ENCODE measurements at places on chromosomes 1 and 21. TPM values are rescaled to one million over a fixed set of nuclear protein-coding genes. Genes with fewer than 3 reads are reported as not detected.
A peak's percentile ranks its signal among the peaks of the same experiment; 100 is the strongest.

PRRX1 gene
- not detected for total RNA-seq

- H3K27me3 ChIP-seq, result peaks cover 12% of the 10 kb centered on the region
- no peaks in the 10 kb centered on the region for H3K4me1 ChIP-seq
- H3K4me3 ChIP-seq, result no peak overlapping the region
Measured at GRCh38 chr1:34906222-34906621, 23.2 kb downstream of the DLGAP3 start.

DNA sequence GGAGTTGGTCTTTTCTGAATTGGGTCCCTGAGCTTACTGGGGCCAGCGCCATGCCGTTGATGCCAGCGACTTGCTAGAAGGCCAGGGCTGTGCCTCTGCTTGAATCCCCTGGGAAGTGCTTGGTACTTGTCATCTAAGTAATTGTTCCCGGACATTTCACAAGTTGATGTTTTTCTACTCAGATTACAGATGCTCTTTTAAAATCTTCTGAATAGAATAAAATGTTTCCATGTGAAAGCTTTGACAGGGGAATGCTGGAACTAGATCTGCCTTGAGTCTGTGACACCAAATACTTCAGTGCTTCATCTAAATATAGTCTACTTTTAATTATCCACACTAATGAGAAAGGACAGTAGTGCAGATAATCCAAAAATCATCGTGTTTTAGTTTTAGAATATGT, 38.3 kb downstream of the PTGFRN start:
- no peaks in the 10 kb centered on the region for H3K36me3 ChIP-seq
- no peak for DNase-seq
- H3K4me1 ChIP-seq, result peaks cover 6% of the 10 kb centered on the region
- H3K4me3 ChIP-seq, result no peak overlapping the region
- no peak overlapping the region for H3K27ac ChIP-seq
- no peaks in the 10 kb centered on the region for H3K27me3 ChIP-seq

- peak overlapping the region; percentile 61 for H3K4me3 ChIP-seq
- H3K4me1 ChIP-seq, result peaks cover 82% of the 10 kb centered on the region
- peak; percentile 81 for DNase-seq
- no peaks in the 10 kb centered on the region for H3K27me3 ChIP-seq
- peaks cover 42% of the 10 kb centered on the region for H3K36me3 ChIP-seq
- peak overlapping the region; percentile 92 for H3K27ac ChIP-seq
Measured at GRCh38 chr1:198681831-198682759, 43.3 kb downstream of the PTPRC start.

B3GALT5 gene
- total RNA-seq, result not detected

GRCh38 chr1:159121526-159121925, 45.0 kb upstream of the AIM2 start:
- H3K4me3 ChIP-seq, result no peak overlapping the region
- DNase-seq, result no peak
- H3K36me3 ChIP-seq, result no peaks in the 10 kb centered on the region
- no peak overlapping the region for H3K27ac ChIP-seq
- peaks cover 3% of the 10 kb centered on the region for H3K4me1 ChIP-seq
- peaks cover 27% of the 10 kb centered on the region for H3K27me3 ChIP-seq

MR1 gene
- total RNA-seq, result 15.5 TPM

DNA sequence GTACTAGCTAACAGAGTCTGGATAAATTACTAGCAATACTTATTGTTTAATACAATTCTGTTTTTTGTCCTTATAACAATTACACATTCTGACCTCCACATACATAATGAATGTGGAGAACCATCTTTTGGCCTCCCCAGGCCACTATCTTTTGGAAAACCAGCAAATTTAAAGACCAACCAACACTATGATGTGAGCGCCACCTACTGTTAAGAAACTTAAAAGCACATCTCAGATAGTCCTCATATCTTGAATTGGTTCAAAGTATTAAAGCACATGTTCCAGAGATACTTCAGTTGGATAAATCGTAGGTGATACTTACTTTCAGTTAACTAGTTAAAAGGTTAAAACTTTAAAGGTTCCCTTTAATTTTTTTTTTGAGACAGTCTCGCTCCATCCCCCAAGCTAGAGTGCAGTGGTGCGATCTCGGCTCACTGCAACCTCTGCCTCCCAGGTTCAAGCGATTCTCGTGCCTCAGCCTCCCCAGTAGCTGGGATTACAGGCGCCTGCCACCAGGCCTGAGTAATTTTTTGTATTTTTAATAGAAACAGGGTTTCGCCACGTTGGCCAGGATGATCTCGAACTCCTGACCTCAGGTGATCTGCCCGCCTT, 29.3 kb upstream of the USP1 start:
- DNase-seq, result no peak
- H3K4me3 ChIP-seq, result no peak overlapping the region
- H3K4me1 ChIP-seq, result no peaks in the 10 kb centered on the region
- no peak overlapping the region for H3K27ac ChIP-seq

TENT5C gene
- 4.2 TPM for total RNA-seq

DNA sequence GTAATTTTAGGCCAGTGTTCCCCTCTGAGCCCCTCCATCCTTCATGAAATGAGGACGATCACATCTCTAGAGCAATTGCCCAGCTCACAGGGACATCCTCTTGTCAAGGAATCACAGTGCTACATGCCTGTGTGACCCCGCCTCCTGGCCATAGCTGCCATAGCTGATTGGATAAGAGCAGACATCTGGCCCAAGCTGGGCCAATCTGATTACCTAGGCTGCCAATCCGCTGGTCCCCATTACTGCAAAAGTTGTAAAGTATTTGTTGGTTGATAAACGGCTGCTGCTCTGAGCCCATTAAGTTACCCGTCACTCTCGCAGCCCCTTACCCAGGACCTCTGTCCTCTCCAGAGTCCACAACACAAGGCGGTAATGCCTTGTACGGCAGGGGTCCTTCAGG, 8.3 kb downstream of the NT5C1A start:
- DNase-seq, result no peak
- H3K27me3 ChIP-seq, result peaks cover 15% of the 10 kb centered on the region
- peaks cover 21% of the 10 kb centered on the region for H3K4me1 ChIP-seq
- no peak overlapping the region for H3K4me3 ChIP-seq
- no peak overlapping the region for H3K27ac ChIP-seq
